ENCODE measurements at places on chromosomes 12 and 14.

GRCh38 chr12:31773223-31773750, 44.5 kb upstream of the AMN1 start:
- DNase-seq = no peak

GRCh38 chr14:42228611-42229010, 621.9 kb downstream of the LRFN5 start:
- DNase-seq = no peak

DNA sequence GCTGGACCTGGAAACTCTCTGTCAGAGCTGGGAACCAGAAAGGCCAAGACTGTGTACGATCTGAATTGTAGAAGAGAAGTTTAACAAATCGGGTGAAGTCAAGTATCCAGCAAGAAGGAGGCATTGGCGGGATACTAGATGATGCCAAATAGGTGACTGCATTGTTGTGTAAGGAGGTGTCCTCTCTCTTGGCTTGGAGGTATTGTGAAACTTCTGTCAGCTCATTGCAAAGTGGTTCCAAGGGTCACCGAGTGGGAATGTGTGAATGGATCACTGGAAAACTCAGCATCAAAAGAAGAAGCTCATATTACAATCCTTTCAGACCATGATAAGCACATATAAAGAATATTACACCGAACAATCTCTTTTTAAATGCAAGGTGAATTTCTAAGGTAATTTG, 11.7 kb downstream of the NAV3 start:
- no peak for DNase-seq

GRCh38 chr14:53542732-53543131, 389.6 kb upstream of the DDHD1 start:
- DNase-seq = no peak

GRCh38 chr12:61916831-61917230, 343.4 kb upstream of the USP15 start:
- no peak for DNase-seq

- DNase-seq = no peak
Measured at GRCh38 chr14:41785696-41786095, 179.0 kb downstream of the LRFN5 start.

- DNase-seq = peak; percentile 63
Measured at GRCh38 chr14:64812412-64812811, 67.3 kb downstream of the SPTB start.

DNA sequence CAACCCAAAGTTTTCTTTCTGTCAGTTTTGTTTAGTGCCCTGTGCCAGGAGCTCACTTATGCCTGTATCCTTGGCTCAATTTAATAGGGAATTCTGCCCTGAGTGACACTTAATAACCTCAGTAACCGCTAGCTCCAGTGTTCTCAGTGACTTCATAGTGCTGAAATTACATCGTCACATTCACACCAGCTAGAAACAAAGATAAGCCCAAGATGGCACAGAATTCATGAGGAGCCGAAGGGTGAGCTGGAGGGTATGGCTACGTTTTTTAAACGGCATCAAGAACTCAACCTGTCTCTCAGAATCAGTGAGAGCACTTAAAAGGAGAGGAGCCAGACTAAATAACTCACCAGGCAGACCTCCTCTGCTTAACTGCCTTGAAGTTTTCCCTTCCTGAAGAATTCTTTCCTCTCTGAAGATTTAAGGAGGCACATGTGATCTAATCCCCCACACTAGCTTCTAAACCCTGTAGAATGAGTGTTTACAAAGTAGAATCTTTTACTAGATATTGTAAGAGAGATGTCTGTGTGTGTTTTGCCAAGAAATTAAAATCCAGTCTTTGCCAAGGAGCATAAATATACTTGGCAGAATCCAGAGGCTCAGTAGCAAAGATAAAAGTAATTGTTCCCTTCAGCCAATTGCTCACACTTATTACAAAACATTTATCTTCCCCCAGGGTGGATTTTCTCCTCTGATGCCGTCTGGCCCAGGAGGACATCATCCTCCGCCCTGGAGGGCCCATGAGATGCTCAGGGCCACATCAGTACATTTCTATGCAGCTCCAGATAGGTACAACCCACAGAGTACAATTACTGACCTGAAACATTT, 37.3 kb downstream of the PTGER2 start:
- no peak for DNase-seq

DNA sequence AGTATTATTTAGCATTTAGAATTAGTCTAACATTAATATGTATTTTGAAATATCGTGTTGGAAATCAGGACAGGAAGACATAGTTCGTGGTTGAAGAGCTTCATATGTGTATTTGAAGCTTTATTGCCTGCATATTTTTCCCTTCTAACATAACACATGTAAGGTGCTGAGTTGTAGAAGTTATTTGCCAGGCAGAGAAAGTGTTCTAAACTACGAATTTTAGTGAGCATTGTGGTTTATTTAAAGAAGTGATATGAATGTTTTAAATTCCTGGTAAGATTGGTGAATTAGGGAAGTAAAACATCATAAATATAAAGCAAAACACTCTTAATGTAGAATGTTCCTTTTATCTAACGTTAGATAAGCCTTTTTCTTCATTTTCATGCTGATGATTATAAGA, 2.5 kb downstream of the RASSF3 start:
- no peak for DNase-seq

GRCh38 chr12:80040075-80040738, 59.1 kb upstream of the OTOGL start:
- DNase-seq = no peak

DNA sequence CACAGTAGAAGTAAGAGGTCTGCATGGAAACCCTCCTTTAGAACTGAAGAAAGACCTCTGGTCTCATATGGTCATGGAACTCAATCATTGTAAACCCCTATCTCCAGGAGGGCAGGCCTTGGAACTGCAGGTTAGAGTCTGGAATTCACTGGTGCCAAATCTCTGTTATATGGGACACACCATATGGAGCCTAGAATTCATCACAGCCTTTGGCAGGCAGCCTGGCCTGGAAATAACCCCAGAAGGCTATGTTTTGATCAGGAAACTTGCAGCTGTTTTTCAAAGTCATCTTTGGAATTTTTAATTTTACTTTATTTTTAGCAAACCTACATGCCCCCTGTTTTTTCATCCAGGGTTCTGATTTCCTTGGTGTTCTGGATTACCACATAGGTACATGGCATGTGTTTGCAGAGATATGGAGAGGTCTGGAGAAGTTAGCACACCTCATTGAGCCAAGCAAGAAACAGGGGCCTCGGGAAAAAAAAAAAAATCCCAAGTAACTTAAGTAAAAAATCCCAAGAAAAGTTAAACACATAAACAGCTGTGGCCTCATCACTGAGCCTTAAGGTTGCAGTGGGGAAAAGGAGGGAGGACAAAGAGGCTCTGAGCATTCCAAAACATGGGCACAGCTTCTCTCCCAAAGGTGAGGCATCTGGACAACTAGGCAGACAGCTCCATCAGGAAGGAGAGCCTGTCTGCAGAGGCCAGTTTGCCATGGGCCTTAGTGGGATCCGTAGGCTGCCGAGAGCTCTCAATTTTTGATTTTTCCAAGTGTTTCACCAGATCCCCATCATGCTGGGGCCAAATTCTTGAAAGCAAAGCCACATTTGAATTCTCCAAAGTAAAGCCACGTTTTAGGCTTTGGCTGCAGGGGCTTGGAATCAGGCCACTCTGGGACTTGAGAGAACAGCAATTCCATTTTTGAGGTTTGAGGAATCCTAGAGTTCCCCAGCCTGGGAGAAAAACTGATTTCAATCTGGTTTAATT, 339.6 kb upstream of the TBX3 start:
- DNase-seq = no peak

- DNase-seq = no peak
Measured at GRCh38 chr12:94250130-94250529, 101.8 kb downstream of the PLXNC1 start.

GRCh38 chr14:90268420-90268819, 12.1 kb downstream of the PSMC1 start:
- DNase-seq = no peak

DNA sequence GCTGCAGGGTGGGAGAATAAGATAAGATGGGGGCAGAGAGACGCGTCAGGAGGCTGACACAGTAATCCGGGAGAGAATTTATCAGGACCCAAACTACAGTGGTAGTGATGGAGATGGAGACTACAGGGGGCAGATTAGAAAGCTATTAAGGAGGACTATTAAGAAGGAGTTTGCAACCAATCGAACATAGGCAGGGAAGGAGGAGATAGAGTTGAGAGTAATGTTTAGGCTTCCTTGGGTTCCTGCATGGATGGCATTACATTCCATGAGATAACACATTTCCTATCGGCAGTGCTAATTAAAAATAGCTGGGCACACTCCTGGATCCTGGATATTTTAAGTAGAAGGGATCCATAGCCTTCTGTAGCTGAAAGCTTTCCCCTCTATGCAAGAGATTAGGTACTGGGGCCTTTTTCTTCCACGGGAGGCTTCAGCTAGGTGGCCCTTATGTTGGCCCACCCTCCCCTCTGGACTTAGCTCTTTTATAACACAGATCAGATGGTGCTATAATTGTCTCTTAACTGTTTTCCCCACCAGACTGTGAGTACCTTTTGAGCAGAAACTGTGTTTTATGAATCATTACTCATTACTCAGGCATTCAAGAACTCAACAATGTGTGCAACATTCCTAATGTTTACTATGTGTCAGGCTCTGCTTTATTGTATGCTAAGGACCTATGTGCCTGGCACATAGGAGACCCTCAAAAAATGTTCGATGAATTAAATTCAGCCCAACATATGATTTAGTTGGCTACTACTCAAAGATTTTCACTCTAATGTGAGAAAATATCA, 113.0 kb downstream of the RMST start:
- no peak for DNase-seq

DNA sequence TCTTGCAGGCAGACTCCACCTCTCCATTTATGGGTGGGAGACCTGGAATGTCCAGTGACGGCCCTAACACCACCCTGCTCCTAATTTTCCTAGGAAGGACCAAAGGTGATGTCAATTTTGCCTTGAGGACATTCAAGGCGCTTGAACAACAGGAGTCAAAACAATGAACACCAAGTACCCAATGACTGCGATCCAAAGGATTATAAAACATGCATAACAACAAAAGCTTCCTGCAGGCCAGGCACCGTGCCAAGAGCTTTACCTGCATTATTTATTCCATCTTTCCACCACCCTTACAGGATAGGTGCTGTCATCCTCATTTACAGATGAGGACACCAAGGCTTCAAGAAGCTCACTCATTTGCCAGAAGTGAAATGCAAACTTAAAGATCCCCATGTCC, 15.2 kb upstream of the FOXN3 start:
- no peak for DNase-seq

DNA sequence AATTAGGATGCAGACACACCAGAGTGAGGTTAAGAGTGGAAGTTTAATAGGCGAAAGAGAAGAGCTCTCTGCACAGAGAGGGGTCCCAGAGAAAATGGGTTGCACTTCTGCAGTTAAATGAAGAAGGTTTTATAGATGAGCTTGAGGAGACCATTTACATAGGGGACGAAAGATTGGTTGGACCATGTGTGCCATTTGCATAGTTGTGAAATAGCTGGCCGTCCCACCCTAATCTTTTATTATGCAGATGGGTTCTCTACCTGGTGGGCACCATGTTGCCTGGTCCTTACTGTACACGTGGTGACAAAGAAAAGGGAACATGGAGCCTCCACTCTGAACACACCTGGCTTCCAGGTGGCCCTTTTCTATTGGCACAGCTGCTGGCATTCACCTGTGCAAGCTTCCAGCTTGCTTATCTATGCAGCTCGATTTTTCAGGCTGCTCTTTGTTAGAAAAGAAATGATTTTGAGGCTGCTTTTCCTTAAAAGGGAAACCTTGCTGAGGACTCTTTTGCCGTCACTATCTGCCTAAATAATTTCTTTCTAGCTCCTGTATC, 67.1 kb upstream of the SRSF5 start:
- DNase-seq = no peak

DNA sequence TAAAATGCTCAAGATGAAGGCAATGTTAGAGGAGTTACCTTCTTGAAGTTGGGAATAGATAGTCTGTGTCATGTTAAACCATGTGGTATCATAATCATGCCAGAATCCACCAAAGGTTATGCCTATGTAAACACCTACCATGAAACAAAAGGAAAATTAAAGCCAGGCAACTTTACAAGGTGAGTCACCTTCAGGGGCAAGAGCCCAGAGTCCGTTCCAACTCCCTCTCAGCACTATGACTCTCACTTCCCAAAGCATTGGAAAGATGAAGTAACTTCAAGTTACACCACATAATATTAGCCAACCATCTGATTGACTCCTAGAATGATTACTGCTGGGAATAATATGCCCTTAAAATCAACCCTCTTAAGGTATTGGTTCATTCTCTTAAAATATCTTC, 38.5 kb downstream of the CATSPERB start:
- DNase-seq = no peak

DNA sequence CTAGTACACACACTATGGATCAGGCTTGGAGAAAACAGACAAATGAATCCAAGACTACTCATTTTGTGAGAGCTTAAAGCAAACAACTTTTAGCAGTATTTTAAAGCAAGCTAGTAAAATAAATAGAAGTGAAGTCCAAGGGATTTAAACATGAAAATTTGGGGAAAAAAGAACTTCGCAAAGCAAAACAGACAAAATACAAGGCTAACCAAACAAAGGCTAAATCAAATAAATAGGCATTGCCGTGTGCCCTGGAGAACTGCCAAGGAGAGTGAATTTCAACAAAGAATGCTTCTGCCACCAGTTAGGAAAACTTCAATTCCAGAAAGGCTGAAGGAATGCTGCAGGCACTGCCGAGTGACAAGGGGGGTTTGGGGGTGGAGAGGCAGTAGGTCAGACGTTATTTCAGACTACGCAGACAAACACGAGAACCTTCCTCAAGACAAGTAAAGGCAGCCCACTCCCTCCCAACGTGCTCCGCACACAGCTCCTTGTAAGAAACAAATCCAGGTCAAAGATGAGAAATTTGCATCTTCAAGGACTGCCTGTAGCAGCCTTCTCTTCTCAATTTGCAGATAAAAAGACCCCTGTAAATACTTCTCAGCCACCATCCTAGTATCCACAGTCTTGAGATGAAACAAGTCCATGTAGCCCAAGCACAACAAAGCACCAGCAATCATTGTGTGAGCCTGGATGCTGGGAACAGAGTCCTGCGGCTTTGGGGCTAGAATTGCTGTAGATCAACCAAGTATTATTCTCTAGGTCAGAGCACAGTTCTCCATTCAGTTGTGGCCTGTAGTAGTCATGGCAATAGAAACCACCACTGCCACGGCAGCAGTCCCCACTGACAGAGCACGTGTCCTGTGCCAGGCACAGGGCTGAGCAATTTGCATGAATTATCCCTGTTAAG, 43.3 kb downstream of the EFCAB11 start:
- DNase-seq = no peak

DNA sequence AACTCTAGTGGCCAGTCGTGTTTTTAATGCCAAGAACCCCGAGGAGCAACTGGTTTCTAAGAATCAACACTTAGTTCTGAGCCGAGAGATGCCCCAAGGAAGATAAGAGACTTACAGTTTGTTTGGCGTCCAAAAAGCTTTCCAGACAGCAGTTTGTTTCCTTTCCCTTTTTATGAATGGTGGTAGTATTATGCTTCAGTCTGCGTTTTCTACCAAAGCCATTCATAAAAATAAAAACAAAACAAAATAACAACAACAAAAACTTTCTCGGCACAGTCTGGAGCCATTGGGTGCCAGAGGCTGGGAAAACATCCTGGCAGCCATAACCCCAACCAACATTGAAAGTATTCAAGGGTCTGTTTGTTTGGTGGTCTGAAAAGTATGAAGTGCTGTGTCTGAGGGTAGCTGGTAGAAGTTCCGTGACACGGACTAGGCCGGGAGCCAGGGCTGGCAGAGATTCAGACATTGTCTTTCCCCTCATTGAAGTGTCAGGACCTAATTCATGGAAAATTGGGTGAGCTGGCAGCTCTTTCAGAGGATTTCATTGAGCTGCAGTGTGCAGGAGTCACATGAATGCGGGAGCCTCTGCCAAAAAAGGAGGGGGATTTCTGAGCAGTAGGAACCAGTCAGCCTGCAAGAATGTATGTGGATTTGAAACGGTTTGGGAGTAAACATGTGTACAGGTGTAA, 124.2 kb downstream of the HMGA2 start:
- DNase-seq = no peak

- DNase-seq = no peak
Measured at GRCh38 chr14:71995741-71996140, 63.5 kb downstream of the RGS6 start.

Measured in NCI-H1436 treated with DMSO at 0.1 percent for 48 hours (cell line).